ENCODE measurements at places on chromosomes 12 and 14.

DNA sequence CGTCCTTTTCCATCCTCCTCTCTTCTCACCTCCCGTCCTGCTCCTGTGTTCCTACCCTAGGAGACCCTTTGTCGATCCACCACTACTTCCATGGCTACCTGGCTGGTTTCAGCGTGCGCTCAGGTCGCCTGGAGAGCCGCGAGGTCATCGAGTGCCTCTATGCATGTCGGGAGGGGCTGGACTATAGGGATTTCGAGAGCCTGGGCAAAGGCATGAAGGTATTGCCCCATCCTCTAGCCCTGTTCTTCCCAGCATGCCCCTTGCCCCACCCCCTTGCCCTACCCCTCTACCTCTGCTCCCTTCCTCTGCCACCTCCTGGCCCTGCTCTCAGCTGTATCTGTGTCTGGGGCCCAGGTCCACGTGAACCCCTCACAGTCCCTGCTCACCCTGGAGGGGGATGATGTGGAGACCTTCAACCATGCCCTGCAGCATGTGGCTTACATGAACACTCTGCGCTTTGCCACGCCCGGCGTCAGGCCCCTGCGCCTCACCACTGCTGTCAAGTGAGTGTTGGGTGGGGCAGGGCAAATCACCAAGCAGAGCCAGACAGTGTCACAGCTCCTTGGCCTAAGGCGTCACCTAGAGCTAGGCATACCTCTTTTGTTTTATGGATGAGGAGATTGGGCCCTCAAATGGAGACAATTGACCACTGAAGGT, 12.8 kb downstream of the CLSTN3 start:
- DNase-seq: no peak

- no peak for DNase-seq
Measured at GRCh38 chr12:75951399-75952278, 79.9 kb downstream of the PHLDA1 start.

DNA sequence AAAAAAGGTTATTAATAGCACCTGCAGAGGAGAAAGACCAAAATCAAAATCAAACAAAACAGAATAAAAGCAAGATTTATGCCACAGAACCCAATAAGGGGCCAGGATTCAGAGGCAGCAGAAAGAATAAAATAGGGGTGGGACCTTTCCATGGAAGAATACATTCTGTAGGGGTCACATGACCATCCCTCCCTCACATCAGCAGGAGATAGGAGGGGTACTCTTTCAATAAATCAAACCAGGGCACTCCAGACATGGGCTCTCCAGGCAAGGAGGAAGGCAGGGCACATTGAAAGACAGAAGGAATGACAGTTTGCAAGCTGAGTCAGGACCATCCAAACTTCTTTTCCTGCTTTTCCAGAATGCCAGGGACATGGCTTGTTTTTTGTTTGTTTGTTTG, 39.8 kb downstream of the OTX2 start:
- DNase-seq: no peak

DNA sequence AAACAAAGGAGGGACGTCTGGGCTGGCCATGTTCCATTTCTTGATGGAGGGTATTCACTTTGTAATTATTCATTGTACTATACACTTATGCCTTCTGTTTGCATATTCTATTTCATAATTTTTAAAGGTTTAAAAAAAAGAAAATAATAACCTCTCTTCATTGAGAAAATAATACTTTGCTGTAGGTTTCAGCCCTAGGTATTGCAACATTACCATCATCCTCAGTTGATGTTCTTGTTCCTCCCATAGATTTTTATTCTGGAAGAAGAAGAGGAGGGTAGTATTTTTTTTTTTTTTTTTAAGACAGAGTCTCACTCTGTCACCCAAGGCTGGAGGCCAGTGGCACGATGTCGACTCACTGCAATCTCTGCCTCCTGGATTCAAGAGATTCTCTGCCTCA, 54.7 kb downstream of the PHLDA1 start:
- DNase-seq: no peak

DNA sequence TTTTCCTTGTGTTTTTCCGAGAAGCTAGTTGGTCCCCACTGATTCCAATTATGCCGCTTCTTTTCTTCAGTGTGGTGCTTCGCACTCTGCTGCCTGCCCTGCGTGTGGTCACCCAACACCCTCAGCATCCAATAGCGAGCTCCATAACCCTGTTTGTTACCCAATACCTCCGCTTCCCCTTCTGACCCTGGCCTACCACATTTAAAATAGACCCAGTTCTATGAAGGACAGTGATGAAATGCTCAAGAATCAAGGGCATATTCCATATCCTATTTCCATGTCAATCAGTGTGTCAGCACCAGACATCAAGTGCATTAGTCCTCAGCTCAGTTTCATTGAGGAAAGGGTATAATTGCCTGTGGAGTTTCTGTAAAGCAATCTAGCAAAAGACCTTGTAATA, 9.5 kb downstream of the NDRG2 start:
- DNase-seq: no peak

DNA sequence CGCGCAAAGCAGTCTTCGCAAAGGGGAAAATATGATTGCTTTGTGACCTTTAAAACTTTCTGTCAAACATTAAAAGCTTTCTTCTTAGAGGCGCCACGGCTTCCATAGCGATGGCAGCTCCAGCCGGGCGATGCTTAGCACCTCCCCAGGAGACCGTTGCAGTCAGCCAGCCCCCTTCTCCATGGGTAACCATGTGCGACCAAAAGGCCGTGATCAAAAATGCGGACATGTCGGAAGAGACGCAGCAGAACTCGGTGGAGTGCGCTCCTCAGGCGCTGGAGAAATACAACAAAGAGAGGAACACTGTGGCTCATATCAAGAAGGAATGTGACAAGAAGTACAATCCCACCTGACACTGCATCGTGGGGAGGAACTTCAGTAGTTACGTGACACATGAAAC, 12.7 kb upstream of the STON2 start:
- peak; percentile 11 for DNase-seq

- DNase-seq: no peak
Measured at GRCh38 chr12:131959641-131960589, 10.2 kb downstream of the EP400 start.

DNA sequence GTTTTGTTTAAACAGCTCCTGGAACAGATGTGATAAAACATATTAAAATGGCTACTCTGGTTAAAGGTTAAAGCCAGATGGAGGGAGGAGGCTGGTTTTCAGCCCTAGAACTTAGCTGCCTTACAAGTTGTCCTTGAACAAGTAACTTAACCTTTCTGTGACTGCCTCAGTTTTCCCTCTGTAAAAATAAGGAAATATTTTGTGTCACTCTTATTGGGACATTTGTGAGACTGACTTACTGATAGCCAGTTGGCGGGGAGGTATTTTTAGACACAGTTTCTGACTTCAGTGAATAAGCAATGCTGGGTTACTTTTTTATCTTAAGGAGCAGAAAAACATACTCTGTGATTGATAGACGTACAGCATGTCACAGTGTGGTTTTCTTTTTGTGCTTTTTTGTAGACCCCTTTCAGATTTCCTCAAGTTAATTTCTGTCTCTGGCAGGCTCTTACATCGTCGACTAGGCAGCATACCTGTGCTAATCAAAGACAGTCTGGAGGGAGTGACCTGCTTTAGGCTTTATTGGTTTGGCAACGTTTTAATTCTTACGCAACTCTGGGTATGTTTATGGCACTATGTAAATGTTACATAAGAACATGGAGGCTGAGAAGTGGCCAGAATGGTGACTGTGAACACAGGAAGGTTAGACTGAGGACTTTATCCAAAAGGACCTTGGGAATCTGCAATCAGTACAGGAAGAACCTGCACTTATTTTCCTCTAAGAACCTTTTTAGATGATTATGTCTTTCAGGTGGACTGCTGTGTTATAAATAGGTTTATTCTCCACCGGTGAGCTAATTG, 3.3 kb downstream of the ACVR1B start:
- no peak for DNase-seq

DNA sequence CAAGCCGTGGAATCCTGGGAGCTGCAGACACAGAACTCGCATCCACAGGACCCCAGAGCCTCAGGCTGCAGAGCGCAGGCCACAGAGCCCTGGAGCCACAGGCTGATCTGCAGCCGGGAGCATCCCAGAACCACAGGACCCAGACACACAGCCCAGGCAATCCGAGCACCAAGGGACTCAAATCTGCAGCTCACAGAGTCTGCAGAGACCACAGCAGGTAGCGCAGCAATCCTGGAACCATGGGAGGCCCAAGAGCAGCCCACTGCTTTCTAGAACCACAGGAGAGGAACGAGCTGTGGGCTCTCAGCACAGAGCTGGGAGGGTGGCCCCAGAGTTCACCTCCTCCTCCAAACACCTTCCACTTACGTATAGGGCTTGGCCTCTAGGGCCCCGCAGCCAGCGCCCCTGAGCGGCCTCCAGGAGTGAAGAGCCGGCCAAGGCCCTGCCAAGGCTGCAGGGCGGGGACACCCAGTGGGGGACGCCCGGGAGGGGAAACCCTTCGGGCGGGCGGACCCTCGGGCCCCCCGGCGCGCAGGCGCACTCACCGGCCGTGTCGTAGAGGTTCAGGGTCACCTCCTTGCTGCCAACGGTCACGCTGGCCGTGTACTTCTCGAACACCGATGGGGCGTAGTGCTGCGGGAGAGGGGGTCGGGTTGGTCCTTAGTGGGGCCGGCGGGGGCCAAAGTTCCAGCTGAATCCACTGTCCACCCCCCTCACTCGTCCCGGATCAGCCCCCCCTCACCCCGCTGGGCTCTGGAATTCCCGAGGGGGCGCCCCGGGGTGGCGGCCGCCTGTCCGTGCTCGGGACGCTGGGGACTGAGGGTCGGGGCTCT, 665 bp downstream of the RHOF start:
- no peak for DNase-seq

GRCh38 chr12:57089271-57090245, 644 bp downstream of the NAB2 start:
- peak; percentile 76 for DNase-seq

Measured in brain (organoid and tissue), 16 donors.